Right lobe of liver (tissue), 6 donors: ENCODE measurements at places on chromosomes 12 and 14. TPM values are rescaled to one million over a fixed set of nuclear protein-coding genes. Genes with fewer than 3 reads are reported as not detected.

- no peak for DNase-seq
Observed at GRCh38 chr12:9221483-9221882, 13.3 kb upstream of the PZP start.

- peak; percentile 94 for DNase-seq
Observed at GRCh38 chr12:113245695-113246477, 24.6 kb downstream of the TPCN1 start.

Gene KRT78
- total RNA-seq, result not detected

DNA sequence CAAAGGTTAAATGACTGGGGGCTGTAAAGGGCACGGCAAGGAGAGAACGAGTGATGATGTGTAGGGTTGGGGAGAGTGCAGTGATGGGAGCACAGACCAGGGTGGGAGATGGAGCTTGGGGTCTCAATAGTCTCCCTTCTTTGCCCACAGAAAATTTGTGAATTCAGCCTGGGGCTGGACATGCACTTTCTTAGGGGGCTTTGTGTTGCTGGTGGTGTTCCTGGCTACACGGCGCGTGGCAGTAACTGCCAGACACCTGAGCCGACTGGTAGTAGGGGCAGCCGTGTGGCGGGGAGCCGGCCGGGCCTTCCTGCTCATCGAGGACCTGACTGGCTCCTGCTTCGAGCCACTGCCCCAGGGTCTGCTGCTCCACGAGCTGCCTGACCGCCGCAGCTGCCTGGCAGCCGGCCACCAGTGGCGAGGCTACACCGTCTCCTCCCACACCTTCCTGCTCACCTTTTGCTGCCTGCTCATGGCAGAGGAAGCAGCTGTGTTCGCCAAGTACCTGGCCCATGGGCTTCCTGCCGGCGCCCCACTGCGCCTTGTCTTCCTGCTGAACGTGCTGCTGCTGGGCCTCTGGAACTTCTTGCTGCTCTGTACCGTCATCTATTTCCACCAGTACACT, 1.7 kb downstream of the FITM1 start:
- no peak for DNase-seq

DNA sequence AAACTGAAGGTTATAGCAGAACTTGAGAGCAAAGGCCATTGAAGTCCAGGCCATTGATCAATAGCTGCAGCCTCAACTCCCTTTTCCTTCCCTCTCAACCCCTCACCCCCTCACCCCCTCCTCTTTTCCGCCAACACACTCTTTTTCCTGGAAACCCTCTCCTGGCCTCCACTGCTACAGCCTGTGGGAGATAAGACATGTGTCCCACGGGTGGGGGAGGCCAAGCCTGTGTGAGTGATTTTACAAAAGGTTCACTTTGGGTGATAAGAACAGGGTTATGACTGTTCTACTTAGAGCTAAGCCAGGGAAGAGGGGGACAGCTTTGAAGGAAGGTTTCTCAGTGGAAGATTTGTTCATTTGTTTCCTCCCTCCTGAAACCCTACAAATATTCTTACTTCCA, 9.2 kb upstream of the FGF23 start:
- DNase-seq, result no peak

GRCh38 chr14:104599446-104599845, 5.1 kb downstream of the TMEM179 start:
- no peak for DNase-seq
